Kidney (tissue), 22 donors: ENCODE measurements at places on chromosomes 13 and 19. TPM values are rescaled to one million over a fixed set of nuclear protein-coding genes. Genes with fewer than 3 reads are reported as not detected.

- DNase-seq: no peak
Observed at GRCh38 chr19:12425236-12425887, 15.5 kb downstream of the ZNF443 start.

- DNase-seq: no peak
Observed at GRCh38 chr19:55041627-55042343, 3.7 kb upstream of the GP6 start.

DNA sequence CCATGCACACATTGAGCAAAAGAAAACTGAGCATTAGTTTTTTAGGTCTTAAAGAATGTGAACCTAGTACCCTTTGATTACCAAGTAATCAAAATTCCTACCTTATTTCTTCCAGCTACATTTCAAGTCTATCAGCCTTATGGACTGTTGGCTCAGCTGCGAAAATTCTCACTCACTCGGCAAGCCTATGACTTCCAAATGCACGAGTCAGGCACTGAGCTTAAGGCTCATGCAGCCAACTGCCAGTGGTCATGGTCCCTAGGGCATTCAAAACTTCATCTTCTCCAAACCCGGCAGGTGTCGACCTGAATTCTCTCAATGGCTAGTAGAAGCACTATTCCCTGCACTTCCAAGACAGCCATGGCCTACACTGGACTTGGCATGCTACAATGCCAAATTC is 41.2 kb downstream of the RUBCNL start:
- DNase-seq: no peak

DNA sequence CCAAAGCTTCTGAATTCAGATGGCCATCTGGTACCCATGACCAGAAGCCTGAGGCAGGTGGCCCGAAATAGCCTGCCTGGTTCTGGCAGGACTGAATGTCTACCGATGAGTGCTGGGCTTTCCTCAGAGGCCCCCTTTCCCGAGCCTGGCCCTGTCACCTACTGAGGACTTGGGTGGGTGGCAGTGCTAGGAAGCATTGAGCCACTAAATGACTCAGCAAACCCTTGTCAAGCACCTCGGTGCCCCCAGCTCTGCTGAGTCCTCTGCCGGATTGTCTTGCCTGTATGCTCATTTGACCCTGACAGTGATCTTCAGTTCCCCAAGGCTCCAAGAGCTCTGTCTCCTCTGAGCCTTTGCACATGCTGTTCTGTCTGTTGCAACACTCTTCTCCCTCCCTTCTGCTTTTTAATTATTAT is 17.9 kb downstream of the PPP1R37 start:
- no peak for DNase-seq

Gene LILRA5
- 1.4 TPM for polyA plus RNA-seq

Gene POLD1
- 17.8 TPM for polyA plus RNA-seq

Gene FFAR1
- polyA plus RNA-seq: not detected

Gene MED25
- polyA plus RNA-seq: 37.3 TPM

Gene PRODH2
- 409 TPM for polyA plus RNA-seq
